NCI-H1092 (cell line): ENCODE measurements at places on chromosomes 3 and 15.

- DNase-seq = no peak
Observed at GRCh38 chr3:162366166-162366766, 869.7 kb downstream of the OTOL1 start.

DNA sequence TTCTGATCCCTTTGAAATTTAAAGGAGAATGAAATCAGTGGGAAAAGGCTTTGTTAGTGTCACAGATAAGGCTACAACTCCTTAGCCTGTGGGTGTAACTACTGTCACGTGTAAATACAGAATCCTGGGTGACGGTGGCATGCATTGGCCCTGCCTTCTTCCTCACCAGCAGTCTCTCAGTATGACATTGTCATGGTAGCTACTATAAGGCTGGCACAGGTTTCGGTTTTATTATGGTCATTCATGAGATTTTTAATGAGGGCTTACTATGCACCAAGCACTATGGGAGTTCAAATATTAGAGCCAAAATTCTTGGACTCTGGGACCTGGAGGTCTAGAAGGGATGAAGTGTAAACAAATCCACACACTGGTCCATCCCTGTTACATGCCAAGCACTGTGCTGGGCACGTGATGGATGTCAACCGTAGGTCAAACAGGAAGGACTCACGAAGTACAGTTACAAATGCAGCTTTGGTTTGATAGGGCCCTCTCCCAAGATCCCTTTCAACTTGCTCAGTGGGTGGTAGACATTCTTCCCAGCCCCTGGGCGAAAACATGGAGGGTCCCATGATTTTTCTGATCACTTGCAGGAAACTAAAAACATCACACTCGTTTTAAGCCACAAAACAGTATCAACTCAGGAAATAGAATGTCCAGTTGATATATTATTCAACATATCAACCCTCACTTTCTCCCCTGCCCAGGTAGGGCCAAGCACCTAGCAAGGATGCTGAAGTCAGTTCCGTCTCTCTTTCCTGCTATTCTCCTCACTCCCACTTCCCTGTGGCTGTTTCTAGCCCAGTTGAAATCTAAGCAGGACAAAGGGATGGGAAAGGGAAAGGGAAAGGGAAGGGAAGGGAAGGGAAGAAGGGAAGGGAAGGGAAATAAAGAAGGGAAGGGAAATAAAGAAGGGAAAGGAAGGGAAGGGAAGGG, 25.3 kb downstream of the BFSP2 start:
- DNase-seq = no peak

DNA sequence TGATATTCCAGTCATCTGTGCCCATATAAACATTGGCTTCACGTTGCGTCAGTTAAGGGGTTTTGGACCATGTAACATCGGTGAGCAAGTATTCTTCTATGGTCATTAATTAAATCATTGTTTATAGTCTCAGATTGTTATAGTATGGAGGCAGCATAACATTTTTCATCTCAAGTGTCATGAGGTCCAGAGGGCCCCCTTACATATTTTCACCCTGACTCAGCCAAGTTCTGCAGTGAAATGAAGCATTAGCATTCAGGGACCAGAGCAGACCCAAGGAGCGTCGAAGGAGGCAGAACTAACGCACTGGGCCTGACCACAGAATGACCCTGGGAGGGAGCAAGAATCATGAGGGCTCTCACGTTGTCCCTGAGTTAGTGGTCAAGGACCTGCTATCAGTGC, 171.5 kb downstream of the LRTM1 start:
- DNase-seq = no peak

DNA sequence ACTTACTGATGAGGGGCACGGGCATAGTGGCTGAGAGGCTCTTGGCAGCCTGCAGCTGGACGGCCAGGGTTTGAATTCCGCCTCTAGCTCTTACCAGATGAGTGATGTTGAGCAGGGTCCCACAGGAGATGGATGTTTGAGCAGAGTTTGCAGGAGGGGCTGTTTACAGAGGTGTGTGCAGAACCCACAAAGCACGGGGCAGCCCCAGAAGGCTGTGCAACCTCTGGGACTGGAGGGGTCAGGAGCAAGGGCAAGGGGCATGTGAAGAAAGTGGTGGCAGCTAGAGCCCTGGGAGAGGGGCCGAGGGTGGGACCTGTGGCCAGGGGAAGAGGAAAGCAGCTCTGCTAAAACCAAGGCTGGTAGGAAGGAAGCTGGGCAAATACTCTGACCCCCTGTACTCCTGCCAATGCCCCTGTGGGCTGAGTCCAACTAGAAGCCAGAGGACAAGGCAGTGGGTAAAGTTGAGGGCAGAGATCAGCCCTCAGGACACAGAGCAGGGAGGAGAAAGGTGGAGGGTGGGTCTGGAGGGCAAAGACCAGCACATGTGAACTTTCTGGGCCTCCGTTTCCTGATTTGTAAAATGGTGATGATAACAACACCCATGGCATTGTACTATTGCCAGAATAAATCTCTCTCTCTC, 53.9 kb upstream of the ITGA11 start:
- no peak for DNase-seq

DNA sequence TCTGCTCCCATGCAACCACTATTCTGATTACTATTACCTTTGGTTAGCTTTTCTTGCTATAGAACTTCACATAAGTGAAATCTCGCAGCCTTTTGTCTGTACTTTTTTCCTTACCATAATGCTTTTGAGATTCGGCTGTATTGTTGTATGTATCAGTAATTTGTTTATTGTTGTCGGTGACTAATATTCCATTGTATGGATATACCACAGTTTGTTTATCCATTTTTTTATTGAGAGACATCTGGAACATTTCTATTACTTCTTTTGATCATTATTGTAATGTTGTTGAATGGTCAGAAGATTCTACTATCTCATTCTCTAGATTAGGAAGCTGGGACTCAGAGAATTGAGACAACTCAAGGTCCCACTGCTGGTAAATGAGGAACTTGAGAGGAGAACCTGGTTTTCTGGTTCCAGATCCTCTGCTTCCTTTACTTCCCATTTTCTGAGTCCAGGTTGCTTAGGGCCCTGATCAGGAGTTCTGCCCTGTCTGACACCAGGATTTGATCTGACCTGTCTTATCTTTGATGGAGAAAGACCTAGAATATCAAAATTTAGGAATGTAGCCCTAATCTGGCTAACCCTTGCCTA, 18.2 kb upstream of the SPTSSB start:
- no peak for DNase-seq

DNA sequence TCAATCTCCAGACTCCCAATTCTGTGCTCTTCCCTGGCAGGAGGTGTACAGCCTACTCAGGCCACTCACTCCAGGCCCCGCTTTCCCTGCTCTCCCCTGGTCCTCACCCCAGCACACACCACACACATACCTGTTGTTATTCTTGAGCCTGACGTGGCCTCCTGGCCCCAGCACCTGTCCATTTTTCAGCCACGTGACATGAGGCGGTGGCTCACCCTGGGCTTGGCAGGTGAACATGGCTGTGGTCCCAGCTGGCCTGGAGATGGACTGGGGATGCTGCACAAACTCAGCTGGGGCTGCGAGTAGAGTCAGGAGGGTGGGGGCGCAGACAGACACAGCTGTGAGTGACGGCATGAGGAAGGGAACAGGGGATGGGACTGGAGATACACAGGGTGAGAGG, 27.3 kb downstream of the RNU5B-1 start:
- no peak for DNase-seq

- DNase-seq = no peak
Observed at GRCh38 chr3:42725454-42725853, 22.9 kb upstream of the HHATL start.

DNA sequence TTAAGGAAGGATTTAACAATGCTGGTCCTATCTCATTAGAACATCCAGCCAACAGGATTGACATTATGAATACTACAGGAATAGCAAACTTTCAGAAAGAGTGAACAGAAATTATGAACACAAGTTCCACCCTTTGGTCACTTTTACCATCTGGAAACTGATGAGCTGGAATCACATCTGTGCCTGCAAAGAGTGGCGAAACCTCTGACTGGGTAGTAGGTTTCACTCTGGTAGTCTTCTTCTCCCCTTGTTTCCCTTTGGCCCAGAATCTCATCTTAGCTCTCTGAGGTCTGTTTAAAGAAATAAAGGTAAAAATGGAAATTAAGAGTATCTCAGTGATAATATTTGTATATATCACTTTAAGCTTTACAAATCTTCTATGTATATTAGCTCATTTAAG, 73.1 kb downstream of the NR2E3 start:
- DNase-seq = no peak

DNA sequence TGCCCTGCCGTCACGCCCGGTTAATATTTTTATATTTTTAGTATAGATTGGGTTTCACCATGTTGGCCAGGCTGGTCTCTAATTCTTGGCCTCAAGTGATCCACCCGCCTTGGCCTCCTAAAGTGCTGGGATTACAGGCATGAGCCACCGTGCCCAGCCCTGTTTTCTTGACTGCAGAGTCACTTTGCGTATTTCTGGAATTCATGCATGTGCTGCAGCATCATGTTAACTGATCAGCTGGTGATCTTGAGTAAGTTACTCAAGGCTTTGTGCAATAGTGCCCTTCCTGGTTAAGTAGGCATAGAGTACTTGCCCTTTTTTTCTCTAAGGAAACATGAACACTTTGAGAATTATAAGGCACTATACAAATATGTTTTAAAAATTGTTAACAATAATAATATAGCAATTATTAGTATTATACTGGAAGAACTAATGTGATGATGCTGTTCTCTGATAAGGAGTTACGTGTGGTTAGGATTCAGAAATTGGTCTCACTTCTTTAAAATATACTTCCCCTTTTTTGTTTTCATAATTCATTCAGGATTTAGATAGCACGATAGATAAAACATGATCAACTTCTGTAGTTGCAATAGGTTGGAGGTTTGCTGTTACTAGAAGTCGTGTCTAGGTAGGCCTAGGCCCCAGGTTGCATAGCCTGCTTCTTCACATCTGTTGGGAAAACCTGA, 33.6 kb downstream of the GPR171 start:
- no peak for DNase-seq

DNA sequence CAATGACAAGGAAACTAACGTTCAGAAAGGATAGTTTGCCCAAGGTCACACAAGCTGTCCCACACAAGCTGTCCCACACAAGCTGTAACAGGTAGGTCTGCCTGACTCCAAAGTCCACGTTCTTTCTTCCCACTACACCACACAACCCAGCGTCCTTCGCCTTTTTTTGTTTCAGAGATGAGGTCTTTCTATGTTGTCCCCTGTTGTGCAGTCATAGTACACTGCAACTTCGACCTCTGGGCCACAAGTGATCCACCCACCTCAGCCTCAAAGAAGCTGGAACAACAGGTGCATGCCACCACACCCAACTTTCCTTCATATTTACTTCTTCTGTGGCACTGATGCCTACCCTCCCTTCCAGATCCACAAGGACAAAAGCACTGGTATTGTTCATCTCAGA, 21.4 kb downstream of the MB21D2 start:
- no peak for DNase-seq

- no peak for DNase-seq
Observed at GRCh38 chr3:24062916-24063315, 117.8 kb downstream of the NR1D2 start.

DNA sequence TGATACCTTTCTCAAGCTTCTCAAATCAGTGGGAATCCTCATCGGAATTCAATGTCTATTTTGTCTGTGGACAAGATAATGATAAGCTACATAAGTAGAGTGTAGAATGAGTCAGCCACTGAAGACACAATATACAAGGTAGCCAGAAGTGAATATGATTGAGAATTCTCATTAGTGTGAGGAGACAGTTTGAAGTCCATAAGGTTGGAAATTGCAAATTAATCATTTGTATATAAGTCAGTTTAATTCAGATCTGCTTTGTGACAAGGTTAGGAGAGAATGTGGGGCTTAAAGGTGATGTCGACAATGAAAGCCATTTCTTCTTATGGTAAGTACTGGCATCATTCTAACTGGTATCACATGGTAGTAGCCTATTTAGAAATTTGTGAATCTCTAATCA, 4.2 kb downstream of the ARPP21 start:
- DNase-seq = no peak

DNA sequence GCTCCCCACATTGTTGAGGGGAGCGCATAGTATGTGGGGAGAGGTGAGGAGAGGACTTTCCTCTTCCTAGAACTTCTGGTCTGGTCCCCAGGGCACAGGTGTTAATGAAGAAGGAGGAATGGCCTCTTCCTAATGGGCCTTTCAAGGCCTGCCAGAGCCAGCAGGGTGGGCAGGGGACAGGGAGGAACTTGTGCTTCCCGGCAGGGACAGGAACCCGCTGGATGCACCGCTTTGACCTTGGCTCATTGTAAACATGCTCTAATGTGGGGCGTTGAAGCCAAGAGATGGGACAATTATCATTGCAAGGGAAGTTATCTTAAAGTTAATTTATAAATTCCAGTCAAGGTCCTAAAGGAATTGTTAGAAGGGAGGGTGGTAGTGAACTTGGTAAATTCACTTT, 21.0 kb upstream of the CHRNB4 start:
- no peak for DNase-seq

DNA sequence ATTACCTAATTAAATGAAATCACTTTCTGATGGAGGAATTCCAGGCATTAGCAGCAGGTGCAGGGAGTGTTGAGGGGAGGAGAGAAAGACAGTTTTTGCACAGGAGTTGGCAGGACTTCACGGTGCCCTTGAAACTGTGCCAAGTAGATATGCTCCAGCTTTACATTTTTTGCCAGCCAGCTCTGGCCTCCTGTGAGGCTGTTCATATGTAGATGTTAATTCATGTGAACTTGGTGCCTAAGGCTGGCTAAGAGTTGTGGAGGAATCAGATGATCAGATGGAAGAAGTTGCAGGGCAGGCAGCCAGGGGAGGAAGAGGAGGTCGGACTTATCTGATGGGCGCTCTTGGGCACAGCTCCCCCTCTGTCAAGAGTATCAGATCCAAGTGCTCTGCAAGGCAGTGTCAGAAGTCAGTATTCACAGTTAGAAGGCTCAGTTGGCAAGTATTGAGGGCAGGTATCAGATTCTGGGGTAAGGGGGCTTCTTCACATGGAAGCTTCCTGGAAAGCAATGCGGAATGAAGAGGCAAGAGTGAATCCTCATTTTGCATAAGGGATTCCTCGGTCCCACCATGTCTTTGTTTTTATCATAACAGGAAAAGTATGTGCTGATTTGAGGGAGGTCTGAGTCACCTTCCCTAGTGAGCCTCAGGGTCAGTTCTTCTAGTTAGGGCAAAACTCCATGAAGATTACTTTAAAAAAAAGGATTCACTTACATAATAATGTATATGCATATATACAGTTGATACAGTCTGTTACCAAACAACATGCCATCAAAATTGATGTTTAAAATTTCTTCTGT, 172.6 kb upstream of the UMPS start:
- DNase-seq = peak; percentile 32

GRCh38 chr3:48112813-48113212, 75.4 kb downstream of the CDC25A start:
- no peak for DNase-seq

DNA sequence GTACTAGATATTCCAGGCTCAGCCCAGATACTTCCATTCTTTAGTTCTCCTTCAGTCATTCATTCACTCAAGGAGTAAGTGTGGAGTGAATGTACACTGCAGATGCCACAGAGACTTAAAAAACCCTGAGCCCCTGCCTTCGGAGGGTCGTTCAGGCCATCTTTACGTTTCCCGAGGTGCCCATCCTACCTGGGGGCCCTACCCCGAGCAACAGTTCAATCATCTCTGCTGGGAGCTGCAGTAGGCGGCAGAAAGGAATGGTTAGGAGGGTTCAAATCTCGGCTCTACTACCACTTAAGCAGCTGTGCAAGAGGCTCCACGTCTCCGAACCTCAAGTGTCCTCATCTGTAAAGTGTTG, 613 bp downstream of the SEC13 start:
- DNase-seq = no peak
